ENCODE measurements at places on chromosomes 7 and 10. TPM values are rescaled to one million over a fixed set of nuclear protein-coding genes. Genes with fewer than 3 reads are reported as not detected.

The DLG5 gene
- 23.5 TPM for polyA plus RNA-seq

The NUTM2B gene
- polyA plus RNA-seq, result 2.1 TPM

The ANKRD30A gene
- polyA plus RNA-seq, result not detected

The GAD2 gene
- 0.04 TPM for polyA plus RNA-seq

Data from muscle of arm (tissue), 14 donors.